ENCODE measurements at places on chromosomes 4 and X. TPM values are rescaled to one million over a fixed set of nuclear protein-coding genes. Genes with fewer than 3 reads are reported as not detected.
A peak's percentile ranks its signal among the peaks of the same experiment; 100 is the strongest.

DNA sequence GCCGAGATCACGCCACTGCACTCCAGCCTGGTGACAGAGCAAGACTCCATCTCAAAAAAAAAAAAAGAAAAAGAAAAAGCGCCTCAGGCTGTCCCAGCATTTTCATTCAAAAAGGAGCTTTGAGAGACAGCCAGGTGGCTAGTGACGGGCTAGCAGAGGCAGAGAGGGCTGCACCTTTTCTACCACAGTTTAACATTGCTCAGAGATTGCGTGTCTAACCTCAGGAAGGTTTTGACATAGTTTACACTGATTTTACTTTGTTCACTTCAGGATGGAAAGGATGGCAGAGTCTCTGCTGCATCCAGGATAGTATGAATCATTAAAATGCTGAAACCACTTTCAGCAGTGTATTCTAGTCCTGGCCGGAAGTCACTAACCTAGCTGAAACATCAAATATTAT is 28.1 kb downstream of the ZFP42 start:
- no peak for DNase-seq

Gene RGN
- total RNA-seq, result 11.9 TPM

- no peak for DNase-seq
Observed at GRCh38 chr4:78845472-78845871, 69.3 kb downstream of the BMP2K start.

DNA sequence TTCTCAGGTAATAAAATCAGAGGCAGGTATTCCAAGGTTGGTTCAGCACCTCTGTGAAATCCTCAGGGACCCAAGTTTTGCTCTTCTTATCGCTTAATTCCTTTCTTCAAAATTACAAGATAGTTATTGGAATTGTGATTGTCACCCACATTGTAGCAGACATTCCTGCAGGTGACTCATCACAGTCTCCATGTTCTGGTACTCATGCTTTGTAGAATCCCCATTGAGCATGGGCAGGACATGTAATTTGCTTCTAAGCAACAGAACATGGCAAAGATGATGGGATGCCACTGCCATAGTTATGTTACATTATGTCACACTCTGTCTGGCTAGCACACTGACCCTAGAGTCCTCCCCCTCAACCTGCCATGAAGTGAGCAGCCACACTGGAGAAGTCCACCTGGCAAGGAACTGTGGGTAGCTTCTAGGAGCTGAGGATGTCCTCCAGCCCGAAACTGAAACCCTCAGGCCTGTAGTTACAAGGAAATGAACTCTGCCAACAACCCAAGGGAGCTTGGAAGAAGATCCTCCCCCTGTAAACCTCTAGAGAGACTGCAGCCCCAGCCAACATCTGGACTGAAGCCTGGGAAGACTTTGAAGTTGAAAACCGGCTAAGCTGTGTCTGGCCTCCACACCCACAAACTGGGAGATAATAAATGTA is 58.3 kb upstream of the GUCY1A1 start:
- DNase-seq, result no peak

- no peak for DNase-seq
Observed at GRCh38 chr4:21090094-21090666, 389.9 kb downstream of the PACRGL start.

DNA sequence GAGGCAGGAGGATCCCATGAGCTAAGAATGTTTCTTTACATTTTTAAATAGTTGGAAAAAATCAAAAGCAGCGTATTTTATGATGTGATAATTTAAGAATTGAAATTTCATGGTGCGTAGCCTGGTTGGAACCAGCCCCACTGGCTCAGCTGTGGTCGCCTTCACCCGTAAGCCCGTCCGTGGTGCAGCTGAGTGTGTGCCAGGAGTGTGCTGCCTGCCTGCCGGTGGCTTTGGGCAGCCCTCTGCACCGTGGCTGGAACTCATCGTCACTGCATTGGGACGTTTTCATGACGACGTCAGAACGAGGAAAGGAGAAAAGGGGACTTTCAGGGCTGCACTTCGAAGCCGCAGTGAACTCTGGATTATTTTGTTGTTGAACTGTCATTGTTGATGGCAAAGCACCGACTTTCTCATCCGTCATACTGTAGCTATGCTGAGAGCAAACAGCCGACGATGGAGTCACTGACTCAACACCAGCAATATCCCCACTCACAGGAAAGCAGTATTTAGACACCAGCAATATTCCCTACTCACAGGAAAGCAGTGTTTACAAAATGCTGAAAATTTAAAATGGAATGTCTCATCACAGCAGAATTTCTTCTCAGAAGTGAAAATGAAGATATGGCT is 35.1 kb downstream of the PCGF3 start:
- no peak for DNase-seq

Gene SOWAHB
- total RNA-seq, result 2.4 TPM

DNA sequence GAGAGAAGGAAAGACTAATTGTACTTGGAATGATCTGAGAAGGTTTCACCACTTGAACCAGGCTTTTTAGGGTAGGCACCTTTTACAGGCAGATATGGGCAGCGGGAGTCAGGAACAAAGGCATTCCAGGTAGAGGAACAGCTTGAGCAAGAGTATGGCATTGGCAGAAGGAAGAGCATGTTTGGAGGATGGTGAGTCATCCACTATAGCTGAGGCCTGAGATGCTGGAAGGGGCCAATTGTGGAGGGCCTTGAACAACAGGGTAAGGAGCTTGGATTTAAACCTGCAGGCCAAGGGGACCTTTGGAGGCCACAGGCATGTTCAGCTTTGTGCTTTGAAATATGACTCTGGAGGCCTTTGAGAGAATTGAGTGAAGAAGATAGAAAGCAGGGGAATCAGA is 32.2 kb downstream of the PFKFB1 start:
- no peak for DNase-seq

DNA sequence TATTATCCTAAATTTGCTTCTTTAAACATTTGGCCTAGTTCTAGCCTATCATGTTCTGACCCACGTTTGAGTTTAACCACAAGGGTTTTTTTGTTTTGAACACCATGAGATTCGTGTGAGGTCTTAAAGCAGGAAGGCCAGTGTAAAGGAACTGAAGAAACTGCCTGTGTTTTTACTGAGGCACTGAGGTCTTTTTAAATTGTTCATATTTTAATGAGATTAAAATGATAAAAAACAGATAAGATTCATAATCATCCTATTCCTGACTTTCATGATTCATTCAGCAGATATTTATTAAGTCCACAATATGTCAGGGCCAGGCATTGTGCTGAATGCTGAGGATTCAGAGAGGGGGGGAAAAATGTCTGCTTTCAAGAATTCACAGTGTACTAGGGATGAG is 3.2 kb downstream of the RPS6KA3 start:
- no peak for DNase-seq

GRCh38 chrX:74911494-74911893 is 13.8 kb downstream of the NEXMIF start:
- no peak for DNase-seq

DNA sequence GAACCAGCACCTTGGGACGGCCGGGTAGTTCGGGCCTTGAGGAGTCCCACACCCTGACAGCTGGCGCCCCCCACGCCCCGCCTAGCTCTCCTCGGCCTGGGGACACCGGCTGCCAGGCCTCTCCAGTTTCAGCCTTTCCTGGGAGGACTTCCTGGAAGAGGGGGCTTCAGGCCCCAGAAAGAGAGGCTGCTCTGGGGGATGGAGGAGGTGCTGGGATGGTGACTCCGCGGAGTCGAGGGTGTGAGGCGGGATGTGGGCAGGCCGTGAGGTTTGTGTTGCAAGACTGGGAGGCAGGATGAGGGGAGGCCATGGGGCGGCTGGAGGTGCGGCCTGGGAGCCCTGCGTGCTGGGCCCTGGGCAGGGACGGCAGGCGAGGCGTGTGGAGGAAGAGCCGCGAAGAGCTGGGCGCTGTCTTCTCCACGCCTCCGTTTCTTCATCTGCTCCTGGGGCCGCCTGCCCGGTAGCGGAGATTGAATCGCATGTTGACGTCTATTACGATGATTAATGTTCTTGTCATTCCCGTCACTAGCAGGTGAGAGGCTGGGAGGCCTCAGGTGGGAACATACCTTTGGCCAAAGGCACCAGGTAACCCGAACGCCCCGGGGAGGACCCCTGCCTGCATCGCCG is 918 bp upstream of the FGFRL1 start:
- peak; percentile 86 for DNase-seq

GRCh38 chr4:87041141-87041540 is 106.3 kb downstream of the AFF1 start:
- DNase-seq, result no peak

DNA sequence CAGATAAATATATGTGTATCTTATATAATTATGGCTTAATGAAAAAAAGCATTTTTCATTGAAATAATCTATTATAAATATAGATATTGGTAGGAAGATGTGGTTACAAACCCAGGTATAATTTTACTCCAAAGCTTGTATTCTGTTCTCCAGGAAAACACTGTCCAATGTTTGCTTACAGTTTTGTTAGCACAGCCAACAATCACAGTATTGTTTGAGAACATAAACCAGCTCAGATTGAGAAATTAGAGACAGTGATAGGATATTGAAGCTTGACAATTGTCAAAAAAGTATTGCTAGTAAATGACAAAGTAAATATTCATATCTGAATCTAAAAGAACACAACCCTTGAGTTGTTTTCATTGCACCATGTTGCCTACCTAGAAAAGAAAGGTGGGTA is 228.8 kb downstream of the ADGRL3 start:
- no peak for DNase-seq

Gene BEX2
- total RNA-seq, result 14.3 TPM

GRCh38 chr4:2486981-2487380 is 18.1 kb downstream of the RNF4 start:
- no peak for DNase-seq

DNA sequence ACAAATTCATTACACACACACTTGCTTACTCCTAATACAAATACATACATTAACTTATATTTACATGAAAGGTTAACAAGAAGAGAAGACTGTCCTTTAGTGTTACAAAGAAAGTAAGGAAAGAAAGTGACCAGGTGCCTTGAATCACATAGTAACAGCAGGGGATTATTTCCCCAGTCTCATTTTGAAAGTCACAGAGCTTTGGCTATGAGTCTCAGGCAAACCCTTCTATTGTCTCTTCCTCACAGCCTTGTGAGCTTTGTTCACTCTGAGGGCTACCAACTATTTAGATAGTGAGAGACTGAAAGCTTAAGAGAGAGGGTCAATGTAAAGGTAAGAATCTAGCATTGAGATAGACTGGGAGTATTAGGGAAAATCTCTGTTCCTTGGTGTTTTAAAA is 161.6 kb downstream of the NPNT start:
- DNase-seq, result no peak

- DNase-seq, result peak; percentile 86
Observed at GRCh38 chr4:77193511-77194102, 36.6 kb downstream of the CCNG2 start.

DNA sequence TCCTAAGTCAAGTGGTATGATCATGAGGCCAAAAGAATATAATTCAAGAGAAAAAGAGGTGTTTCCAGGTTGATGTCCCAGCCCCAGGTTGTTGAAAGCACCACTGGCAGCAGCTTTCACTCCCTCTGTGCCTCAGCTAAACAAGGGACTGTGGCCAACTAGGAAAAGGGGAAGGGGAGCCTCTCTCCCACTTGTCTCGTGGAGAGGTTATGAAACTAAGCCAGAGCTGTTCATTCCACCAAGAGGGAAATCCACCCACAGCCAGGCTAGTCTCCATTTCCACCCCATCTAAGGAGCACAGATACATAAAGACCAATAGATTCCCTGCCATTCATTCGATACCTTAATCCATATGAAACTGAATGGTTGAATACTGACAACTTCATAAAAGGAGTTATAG is 8.1 kb downstream of the ANXA5 start:
- DNase-seq, result no peak

DNA sequence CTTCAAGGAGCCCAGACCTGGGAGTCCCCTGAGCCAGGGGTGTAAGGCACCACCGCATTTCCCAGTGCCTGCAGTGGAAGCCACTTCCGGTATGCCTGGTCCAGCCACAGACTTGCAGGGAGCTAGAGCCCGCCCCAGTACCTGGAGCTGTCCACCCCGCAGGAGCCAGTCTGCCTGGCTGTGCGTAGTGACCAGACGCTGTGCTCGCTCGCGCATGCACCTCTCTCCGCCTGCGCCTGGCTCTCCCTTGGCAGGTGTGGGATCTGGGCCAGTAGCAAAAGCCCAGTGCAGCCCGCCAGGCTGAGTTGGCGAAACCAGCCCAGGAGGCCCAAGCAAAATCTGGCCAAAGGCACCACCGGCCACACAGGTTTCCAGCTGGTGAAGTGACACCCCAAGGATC is 973.7 kb upstream of the AGA start:
- no peak for DNase-seq

- no peak for DNase-seq
Observed at GRCh38 chr4:95007998-95008397, 250.2 kb downstream of the BMPR1B start.

DNA sequence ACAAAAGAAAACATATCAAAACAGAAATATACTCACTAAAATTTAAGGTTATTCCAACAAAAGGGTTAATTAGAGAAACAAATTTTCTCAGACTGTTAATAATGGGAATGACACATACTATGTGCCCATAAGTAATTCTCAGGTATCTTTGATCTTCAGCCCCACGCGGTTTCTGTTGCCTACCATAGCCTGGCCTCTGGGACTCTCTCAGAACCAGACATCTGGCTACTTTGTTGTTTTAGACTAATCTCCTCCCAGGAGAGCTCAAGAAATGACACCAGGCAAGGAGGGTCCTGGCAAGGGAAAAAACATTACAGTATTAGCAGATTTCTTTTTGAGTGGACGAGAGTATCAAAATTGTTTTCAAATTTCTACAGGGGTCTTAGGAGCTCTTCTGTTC is 43.7 kb downstream of the SLC10A7 start:
- no peak for DNase-seq

DNA sequence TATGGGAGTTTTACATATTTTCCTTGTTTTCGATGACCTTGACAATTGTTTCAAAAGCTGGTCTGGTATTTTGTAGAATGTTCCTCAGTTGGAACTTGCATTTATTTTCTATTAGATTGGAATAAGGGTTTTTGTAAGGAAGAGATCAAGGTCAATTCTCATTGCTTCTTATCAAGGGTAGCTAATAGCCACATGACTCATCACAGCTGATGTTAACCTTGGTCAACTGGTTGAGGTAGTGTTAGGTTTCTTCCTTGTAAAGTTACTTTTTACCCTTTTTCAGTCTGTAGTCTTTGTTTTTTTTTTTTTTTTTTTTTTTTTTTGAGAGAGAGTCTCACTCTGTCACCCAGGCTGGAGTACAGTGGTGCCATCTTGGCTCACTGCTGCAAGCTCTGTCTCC is 257.2 kb downstream of the SNCA start:
- DNase-seq, result no peak

GRCh38 chrX:118499295-118499694 is 3.7 kb downstream of the DOCK11 start:
- DNase-seq, result no peak

Gene NEIL3
- total RNA-seq, result 1.1 TPM

- no peak for DNase-seq
Observed at GRCh38 chr4:24645765-24646550, 61.6 kb upstream of the DHX15 start.

DNA sequence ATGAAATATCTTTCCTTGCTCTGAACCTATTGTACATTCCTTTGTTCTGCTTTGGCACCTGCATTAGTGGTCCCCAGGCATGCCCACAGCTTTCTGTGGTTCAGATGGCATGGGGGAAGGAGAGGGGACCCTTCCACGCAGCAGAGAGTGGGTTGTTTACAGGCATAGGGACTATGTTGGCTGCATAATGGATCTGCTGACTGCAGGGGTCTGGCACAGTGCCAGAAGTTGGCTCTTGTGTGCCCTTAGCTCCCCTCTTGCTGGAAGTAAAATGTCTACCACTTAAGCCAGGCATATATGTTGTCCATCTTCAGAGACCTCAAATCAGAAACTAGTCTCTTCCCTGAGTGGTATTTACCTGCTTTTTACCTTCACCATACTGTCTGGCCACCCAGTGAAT is 651.9 kb upstream of the PCDH7 start:
- DNase-seq, result no peak
